A673 (cell line): ENCODE measurements at places on chromosomes 5 and 9. TPM values are rescaled to one million over a fixed set of nuclear protein-coding genes. Genes with fewer than 3 reads are reported as not detected.
A peak's percentile ranks its signal among the peaks of the same experiment; 100 is the strongest.

The PLPPR1 gene
- not detected in 2 replicates for total RNA-seq

The TEX48 gene
- not detected in 2 replicates for total RNA-seq

The PCDHA10 gene
- 11.5 and 11.6 TPM in 2 replicates for total RNA-seq

The PDLIM4 gene
- 6.0 and 8.9 TPM in 2 replicates for total RNA-seq

The TRPM6 gene
- 0.06 TPM in 1 of 2 replicates, not detected in the other for total RNA-seq

The ERAP2 gene
- total RNA-seq = 2.0 and 2.6 TPM in 2 replicates

The GRM6 gene
- total RNA-seq = not detected in 2 replicates

The SLC6A19 gene
- total RNA-seq = not detected in 2 replicates

The RGS7BP gene
- 3.1 TPM in 2 replicates for total RNA-seq

GRCh38 chr5:97797994-97798451, 615.0 kb upstream of the RIOK2 start:
- no peak overlapping the region for H3K4me3 ChIP-seq
- no peaks in the 10 kb centered on the region for H3K36me3 ChIP-seq
- no peak overlapping the region for H3K27ac ChIP-seq
- H3K4me1 ChIP-seq = no peaks in the 10 kb centered on the region
- no peak for DNase-seq
- no peaks in the 10 kb centered on the region for H3K27me3 ChIP-seq

DNA sequence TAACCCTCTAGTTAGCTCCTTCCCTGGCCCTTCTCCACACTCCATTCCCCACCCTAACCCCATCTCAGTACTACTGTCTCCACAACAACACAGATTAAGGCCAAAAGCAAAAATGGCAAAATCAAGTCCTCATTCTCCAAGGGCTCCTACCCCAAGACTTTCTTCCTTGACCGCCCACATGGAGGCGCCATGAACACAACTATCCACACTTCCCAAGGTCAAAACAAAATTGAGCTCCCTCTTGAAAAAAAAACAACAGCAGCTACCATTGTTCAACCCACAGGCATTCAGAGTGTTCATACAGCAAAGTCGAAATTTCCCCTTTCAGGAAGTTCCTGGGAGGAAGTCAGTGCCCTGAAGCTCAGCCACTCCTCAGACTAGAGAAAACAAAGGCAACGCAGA, 54.4 kb downstream of the GNAQ start:
- no peaks in the 10 kb centered on the region for H3K27me3 ChIP-seq
- peaks cover 71% of the 10 kb centered on the region for H3K4me1 ChIP-seq
- no peak overlapping the region for H3K4me3 ChIP-seq
- H3K36me3 ChIP-seq = no peaks in the 10 kb centered on the region

- H3K4me3 ChIP-seq = no peak overlapping the region
- H3K4me1 ChIP-seq = no peaks in the 10 kb centered on the region
- no peaks in the 10 kb centered on the region for H3K36me3 ChIP-seq
Measured at GRCh38 chr5:148585988-148586387, 68.3 kb downstream of the HTR4 start.

GRCh38 chr9:88712484-88712883, 177.5 kb downstream of the NXNL2 start:
- no peaks in the 10 kb centered on the region for H3K27me3 ChIP-seq
- DNase-seq = no peak
- H3K4me3 ChIP-seq = no peak overlapping the region
- H3K27ac ChIP-seq = no peak overlapping the region
- no peaks in the 10 kb centered on the region for H3K4me1 ChIP-seq
- no peaks in the 10 kb centered on the region for H3K36me3 ChIP-seq

DNA sequence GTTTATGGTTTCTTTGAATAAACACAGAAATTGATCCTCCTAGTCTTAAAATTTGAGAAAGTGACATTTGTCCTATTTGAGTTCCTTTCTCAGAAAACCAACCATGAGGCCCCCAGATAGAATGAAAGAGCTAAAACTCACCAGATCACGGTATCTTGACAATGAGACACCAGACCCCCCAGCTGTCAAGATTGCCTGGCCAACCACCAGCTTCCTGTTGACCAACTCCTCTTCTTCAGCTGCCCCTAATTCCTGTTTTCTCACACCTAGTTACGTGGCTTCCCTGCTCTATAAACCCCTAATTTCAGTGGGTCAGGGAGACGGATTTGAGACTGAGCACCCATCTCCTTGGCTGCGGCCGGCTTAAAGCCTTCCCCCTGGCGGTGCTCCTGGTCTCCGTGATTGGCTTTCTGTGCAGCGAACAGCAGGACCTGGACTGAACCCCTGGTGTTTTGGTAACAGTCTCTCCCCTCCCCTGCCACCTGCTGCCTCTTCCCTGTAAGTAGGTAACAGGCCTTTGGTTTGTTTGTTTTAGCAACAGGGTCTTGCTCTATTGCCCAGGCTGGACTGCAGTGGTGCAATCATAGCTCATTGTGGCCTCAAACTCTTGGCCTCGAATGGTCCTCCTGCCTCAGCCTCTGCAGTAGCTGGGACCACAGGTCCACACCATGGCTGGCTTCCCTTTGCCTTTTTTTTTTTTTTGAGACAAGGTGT, 4.8 kb upstream of the ENTPD2 start:
- no peaks in the 10 kb centered on the region for H3K4me1 ChIP-seq
- H3K27me3 ChIP-seq = peaks cover 1% of the 10 kb centered on the region
- H3K4me3 ChIP-seq = no peak overlapping the region
- H3K27ac ChIP-seq = no peak overlapping the region
- H3K36me3 ChIP-seq = no peaks in the 10 kb centered on the region

DNA sequence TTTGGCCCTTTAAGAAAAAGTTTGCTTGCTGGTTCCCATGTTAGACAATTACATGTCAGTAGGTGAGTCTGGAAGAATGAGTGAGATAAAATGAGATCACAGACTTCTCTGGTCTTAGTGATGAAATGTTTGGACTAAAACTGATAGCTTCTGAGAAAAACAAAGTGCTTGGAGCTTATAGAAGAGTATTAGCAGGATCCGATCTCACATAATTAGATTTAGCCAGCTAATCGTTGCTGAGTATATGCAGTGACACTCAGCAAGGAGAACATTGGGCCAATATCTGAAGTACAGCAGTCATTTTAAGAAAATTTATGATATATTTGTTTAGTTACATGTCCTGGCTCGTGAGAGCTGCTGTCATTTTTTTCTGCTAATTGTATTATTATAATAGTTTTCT, 135.8 kb downstream of the SNCAIP start:
- peaks cover 5% of the 10 kb centered on the region for H3K27me3 ChIP-seq
- H3K36me3 ChIP-seq = no peaks in the 10 kb centered on the region
- no peak overlapping the region for H3K4me3 ChIP-seq
- no peaks in the 10 kb centered on the region for H3K4me1 ChIP-seq
- no peak for DNase-seq

GRCh38 chr5:129858131-129858675, 46.1 kb upstream of the CHSY3 start:
- no peak for DNase-seq
- no peaks in the 10 kb centered on the region for H3K4me1 ChIP-seq
- no peak overlapping the region for H3K4me3 ChIP-seq
- no peaks in the 10 kb centered on the region for H3K36me3 ChIP-seq
- H3K27ac ChIP-seq = no peak overlapping the region

GRCh38 chr9:93288891-93289883, 105.2 kb downstream of the WNK2 start:
- H3K36me3 ChIP-seq = no peaks in the 10 kb centered on the region
- H3K27ac ChIP-seq = no peak overlapping the region
- no peaks in the 10 kb centered on the region for H3K4me1 ChIP-seq
- no peaks in the 10 kb centered on the region for H3K27me3 ChIP-seq
- no peak overlapping the region for H3K4me3 ChIP-seq
- no peak for DNase-seq

GRCh38 chr5:174082286-174082685, 36.8 kb downstream of the NSG2 start:
- no peak for DNase-seq
- H3K27me3 ChIP-seq = no peaks in the 10 kb centered on the region
- no peaks in the 10 kb centered on the region for H3K36me3 ChIP-seq
- H3K4me1 ChIP-seq = no peaks in the 10 kb centered on the region
- no peak overlapping the region for H3K27ac ChIP-seq
- no peak overlapping the region for H3K4me3 ChIP-seq

GRCh38 chr5:57903458-57903857, 420.8 kb upstream of the ACTBL2 start:
- no peak overlapping the region for H3K4me3 ChIP-seq
- H3K27me3 ChIP-seq = no peaks in the 10 kb centered on the region
- no peak overlapping the region for H3K27ac ChIP-seq
- peaks cover 8% of the 10 kb centered on the region for H3K4me1 ChIP-seq
- DNase-seq = no peak
- no peaks in the 10 kb centered on the region for H3K36me3 ChIP-seq

- DNase-seq = peak; percentile 48
- peaks cover 36% of the 10 kb centered on the region for H3K4me1 ChIP-seq
- peak overlapping the region; percentile 56 for H3K27ac ChIP-seq
- no peaks in the 10 kb centered on the region for H3K36me3 ChIP-seq
- no peaks in the 10 kb centered on the region for H3K27me3 ChIP-seq
- H3K4me3 ChIP-seq = no peak overlapping the region
Measured at GRCh38 chr5:167835146-167835545, 456.3 kb upstream of the WWC1 start.

DNA sequence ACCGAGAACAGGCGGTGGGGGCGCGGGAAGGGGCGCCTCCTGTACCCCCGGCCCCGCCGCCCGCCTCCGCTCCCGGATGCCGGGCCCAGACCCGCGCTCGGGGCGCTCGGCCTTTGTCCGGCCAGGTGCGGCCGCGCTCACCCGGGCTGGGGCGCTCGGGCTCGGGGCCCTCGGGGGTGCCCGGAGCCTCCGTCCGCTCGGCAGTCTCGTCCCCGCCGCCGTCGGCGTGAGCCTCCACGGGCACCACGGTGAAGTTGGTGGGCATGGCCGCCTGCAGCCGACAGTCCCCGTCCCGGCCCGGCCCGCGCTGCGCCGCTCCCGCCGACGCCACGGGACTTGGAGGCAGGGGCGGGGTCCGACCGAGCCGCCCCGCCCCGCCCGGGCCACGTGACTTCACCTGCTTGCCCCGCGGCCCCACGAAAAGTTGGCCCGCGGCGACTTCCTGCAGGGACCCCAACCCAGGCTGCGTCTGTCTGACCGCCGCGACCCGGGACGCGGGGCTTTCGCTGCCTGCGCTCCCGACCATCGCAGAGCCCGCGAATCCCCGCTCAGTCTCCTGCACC, at the start of gene SLC12A7:
Gene SLC12A7, minus strand, starts transcription at position 337 of the 563 bp plus-strand sequence. Its CDS starts 72 bp downstream, at position 265.
- peak within 1 kb of the TSS; percentile 94 for H3K4me3 ChIP-seq
- H3K27ac ChIP-seq = peak within 1 kb of the TSS; percentile 87
- H3K36me3 ChIP-seq = no peaks in the 10 kb centered on the region
- no peaks in the 10 kb centered on the region for H3K27me3 ChIP-seq
- DNase-seq = peak; percentile 73

DNA sequence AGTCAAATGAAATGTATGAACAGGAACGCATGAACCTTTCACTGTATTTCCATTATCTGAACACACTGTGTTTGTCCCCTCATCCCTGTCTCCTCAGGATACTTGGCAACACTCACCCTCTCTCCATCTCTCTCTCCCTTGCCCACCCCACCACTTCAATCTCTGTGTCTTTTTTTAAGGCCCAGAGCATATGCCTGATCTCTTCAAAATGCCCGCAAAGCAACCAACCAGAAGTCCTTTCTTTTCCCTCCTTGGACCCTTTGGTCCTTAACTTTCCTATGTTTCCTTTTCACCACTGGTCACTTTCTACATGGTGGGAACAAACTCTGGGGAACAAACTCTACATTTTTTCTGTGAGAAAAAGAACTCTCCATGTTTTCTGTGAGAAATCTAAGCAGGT, 3.2 kb upstream of the IRF1 start:
- H3K27ac ChIP-seq = no peak overlapping the region
- no peaks in the 10 kb centered on the region for H3K36me3 ChIP-seq
- no peak overlapping the region for H3K4me3 ChIP-seq
- H3K4me1 ChIP-seq = peaks cover 17% of the 10 kb centered on the region
- H3K27me3 ChIP-seq = no peaks in the 10 kb centered on the region

GRCh38 chr9:78502566-78502965, 205.6 kb downstream of the PSAT1 start:
- no peak for DNase-seq
- H3K27ac ChIP-seq = no peak overlapping the region
- H3K4me1 ChIP-seq = no peaks in the 10 kb centered on the region

GRCh38 chr5:164357395-164358033, 852.1 kb downstream of the MAT2B start:
- peaks cover 12% of the 10 kb centered on the region for H3K27me3 ChIP-seq
- H3K4me3 ChIP-seq = no peak overlapping the region
- no peak overlapping the region for H3K27ac ChIP-seq
- H3K4me1 ChIP-seq = peaks cover 7% of the 10 kb centered on the region
- H3K36me3 ChIP-seq = no peaks in the 10 kb centered on the region

DNA sequence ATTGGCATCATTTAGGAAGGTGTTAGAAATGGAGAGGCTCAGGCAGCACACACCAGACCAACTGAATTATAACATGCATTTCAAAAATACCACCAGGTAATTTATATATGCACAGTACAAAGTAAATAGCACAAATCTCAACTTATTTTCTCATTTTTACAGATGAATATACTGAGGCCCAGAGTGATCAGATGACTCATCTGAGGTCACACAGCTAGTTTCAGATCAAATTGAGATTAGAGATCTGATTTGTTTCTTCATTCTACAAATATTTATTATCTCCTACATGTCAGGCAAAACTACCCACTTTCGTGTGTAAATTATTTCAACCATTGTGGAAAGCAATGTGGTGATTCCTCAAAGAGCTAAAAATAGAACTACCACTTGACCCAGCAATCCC, 507.1 kb downstream of the TLE4 start:
- DNase-seq = no peak
- no peaks in the 10 kb centered on the region for H3K27me3 ChIP-seq
- no peak overlapping the region for H3K4me3 ChIP-seq
- H3K36me3 ChIP-seq = no peaks in the 10 kb centered on the region
- no peaks in the 10 kb centered on the region for H3K4me1 ChIP-seq

GRCh38 chr9:119963258-119963797, 594.1 kb upstream of the BRINP1 start:
- peaks cover 4% of the 10 kb centered on the region for H3K4me1 ChIP-seq
- H3K4me3 ChIP-seq = no peak overlapping the region
- no peaks in the 10 kb centered on the region for H3K27me3 ChIP-seq

DNA sequence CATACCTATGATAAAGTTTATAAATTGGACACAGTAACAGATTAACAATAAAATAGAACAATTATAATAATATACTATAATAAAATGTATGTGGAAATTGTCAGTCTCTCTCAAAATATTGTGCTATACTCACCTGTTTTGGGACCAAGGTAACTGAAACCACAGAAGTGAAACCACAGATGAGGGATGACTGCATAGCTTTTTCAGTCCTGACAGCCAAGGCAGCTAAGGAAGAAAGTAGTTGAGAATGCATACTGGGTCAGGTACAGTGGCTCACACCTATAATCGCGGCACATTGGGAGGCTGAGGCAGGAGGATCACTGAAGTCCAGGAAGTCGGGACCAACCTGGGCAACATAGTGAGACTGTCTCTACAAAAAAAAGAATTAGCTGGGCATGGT, 8.9 kb downstream of the SRP19 start:
- no peak overlapping the region for H3K27ac ChIP-seq
- no peak for DNase-seq
- no peaks in the 10 kb centered on the region for H3K4me1 ChIP-seq
- H3K27me3 ChIP-seq = no peaks in the 10 kb centered on the region
- H3K4me3 ChIP-seq = no peak overlapping the region

DNA sequence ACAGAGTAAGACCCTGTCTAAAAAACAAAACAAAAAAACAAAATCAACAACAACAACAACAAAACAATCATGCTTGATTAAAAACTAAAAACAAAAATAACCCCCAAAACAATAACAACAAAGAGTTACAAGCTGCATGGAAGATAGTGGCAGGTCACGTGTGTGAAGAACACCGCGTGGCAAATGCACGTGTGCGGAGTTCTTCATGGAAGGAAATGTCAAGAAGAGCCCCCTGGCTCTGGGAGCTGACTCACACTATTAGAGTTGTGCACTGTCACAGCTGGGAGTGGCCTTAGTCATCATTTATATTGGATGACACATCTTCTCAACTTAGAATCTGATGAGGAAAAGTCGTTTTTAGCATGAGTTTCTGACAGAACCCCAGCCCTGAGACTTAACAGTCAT, 110.5 kb downstream of the JMY start:
- no peaks in the 10 kb centered on the region for H3K4me1 ChIP-seq
- DNase-seq = peak; percentile 78
- no peak overlapping the region for H3K27ac ChIP-seq
- H3K36me3 ChIP-seq = no peaks in the 10 kb centered on the region
